ENCODE measurements at places on chromosomes 4 and X. TPM values are rescaled to one million over a fixed set of nuclear protein-coding genes. Genes with fewer than 3 reads are reported as not detected.

- no peak for DNase-seq
Measured at GRCh38 chr4:176054942-176055341, 10.7 kb upstream of the WDR17 start.

- no peak for DNase-seq
Measured at GRCh38 chr4:15065516-15065915, 63.2 kb downstream of the CPEB2 start.

DGAT2L6 gene
- total RNA-seq: not detected

HTR2C gene
- 0.07 TPM for total RNA-seq

DNA sequence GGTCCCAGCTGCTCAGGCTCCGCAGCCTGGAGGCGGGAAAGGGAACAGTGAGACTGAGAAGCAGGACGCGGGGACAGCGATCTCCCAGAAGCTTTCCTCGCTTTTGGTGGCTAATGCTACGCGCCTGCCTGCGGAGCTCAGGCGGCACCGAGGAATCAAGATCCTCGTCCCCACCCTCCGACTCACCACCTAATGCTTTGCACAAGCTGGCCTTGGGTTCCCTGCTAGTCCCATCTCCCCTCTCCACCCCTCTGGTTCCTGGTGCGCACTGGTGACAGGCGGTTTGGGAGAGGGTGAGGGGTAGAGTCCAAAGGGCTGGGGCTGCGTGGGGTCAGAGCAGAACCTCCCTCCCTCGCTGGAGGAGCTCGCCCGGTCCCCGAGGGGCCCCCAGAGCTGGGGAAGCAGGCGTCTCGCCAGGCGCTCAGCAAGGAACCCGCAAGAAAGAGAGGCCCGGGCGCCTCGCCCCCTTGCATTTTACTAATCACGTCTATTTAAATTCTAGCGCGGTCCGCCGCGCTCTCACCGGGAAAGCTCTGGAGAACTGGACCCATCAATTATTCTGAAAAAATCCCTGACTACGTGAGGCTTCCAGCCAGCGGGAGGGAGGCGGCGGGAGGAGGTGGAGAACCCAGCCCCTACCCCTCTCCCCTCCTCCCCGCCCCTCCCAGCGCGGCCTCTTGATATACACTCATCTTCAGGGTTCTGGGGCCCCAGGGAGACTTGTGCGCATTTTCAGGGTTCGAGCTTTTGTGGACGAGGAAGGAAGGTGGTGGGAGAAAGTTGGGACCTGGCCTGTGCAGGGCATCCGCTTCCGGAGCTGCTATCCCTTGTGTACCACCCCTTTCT, 9.1 kb downstream of the POU4F2 start:
- no peak for DNase-seq

Measured in progenitor cell of endocrine pancreas (in vitro differentiated cells).